Activated CD4-positive, CD25-positive, alpha-beta regulatory T cell (primary cell): ENCODE measurements at places on chromosomes 1 and 21.

DNA sequence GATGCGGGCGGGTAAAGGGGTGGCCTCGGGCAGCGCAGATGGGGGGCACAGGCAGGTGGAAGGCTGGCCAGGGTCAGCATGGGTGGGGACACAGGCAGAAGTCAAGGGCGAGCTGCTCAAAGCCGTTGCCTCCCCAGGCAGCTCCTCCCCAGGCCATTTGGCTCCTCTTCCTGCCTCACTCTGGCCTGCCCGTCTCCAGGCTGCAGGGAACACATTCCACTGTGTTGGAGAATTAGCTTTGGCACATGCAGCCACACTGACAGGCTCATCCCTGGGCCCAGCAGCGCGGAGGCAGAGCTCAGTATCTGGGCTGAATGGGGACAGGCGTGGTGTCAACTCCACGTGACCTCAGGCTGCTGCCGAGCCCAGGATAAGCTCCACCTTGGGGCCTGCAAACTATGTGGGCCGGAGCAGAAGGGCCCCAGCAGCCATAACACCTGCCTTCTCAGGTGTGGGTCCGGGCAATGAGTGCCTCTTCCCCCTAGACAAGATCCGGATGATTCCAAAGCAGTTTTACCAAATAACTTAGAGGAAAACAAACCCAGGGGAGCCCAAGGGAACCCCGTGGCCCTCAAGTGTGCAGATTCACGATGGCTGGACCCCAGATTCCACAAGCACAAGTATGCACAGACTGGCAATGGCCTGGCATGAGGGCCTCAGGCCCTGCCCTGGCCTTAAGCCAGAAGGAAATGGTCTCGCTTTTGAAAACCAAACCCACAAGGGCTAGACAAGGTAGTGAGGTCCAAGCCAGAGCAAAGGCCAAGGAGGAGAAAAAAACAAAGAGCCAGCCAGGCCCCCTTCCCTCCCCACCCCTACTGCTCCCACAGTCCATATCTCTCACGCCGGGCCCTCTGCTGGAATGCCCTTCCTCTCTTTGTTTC lies 40.2 kb downstream of the HSPG2 start:
- no peak for DNase-seq

DNA sequence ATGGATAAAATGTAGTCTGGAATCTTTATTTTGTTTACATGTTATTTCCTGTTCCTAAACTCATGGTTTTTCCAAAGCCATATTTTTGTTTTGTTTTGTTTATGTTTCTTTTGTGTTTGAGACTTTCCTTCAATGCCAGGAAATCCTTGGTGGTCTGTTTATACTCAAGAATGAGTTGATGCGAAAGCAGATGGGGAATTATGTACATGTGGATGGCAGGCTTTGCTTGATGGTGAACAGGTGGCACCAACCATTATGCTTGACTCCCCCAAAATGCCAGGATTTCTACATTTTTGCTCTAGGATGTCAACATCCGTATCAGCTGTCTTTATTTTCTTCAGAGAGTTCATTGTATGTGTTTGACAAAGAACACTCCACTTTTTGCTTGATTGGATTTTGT lies 448.5 kb downstream of the PRDM2 start:
- DNase-seq, result no peak

DNA sequence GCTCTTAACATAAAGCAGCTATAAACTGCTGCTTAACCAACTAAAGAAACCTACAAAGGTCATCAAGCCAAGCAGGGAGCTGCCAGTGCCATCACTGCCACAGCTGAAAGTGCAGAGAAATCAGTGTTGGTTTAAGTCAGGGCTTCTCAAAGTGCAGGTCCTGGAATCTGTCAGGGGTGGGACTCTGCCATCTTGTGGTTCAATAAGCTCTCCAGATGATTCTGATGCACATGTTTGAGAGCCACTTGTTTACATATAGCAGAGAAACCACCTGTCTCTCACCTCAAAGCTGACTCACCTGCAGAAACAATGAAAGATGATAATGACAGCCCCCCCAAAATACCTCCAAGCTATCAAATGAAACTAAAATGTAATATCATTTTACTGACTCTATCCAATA lies 49.3 kb downstream of the SH3GLB1 start:
- DNase-seq, result no peak

GRCh38 chr1:53478502-53478818 lies 19.3 kb downstream of the DMRTB1 start:
- no peak for DNase-seq

DNA sequence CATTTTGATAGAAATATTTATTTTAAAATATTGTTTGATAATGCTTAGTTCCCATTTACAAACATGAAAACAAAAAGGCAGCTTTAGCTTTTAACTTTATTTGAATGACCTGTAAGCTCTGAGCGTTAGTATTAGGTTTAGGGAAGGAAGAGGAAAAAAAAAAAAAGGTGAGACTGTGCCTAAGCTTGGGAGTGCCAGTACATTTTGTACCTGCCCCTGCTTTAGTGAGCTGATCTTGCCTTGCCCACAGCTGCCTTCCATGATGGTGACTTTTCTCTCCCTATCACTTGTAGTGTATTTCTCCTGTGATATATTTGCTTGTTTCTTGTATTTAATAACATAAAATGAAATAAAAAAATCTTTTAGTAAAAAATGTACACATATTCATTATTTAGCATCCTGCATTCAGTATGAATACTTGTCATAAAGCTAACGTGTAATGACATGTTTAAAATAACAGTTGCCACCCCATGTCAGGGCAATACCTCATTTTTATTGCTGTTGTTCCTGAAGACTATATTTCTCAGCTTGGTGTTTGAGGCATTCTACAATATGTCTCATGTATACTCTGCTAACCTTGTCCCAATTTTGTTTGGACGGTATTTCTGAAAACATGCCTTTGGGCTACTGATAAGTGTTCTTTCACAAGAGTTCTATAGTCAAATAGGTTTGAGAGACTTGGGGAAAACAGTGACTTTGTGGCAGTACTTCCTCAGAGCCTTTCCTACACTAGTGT lies 76.3 kb downstream of the NEK7 start:
- DNase-seq, result no peak

GRCh38 chr21:44525391-44526095 lies 14.5 kb downstream of the KRTAP10-1 start:
- DNase-seq, result no peak

DNA sequence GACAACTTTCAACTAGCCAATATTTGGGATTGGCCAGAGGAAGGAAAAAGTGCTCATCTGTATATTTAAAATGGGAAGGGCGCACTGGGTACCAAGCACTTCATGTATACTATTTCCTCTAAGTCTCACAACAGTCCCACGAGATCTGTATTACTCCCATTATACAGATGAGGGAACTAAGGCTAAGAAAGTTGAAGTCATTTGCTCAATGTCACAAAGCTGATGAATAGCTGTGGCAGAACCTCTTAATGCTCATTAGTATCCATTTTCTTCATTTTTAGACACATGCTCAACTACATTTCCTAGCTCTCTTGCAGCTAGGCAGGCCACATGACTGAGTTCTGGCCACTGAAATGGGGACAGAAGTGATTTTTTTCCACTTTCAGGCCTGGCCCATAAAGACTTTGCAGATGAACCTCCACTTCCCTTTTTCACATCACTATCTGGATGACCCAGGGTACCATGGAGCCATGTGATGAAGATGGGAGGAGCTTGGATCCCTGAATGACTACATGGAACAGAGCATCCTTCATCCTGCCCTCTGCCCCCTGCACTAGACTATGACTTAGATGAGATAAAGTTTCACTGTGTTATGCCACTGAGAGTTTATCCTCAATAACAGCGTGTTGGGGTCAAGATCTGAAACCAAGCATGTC lies 31.8 kb downstream of the ATF3 start:
- DNase-seq, result no peak

DNA sequence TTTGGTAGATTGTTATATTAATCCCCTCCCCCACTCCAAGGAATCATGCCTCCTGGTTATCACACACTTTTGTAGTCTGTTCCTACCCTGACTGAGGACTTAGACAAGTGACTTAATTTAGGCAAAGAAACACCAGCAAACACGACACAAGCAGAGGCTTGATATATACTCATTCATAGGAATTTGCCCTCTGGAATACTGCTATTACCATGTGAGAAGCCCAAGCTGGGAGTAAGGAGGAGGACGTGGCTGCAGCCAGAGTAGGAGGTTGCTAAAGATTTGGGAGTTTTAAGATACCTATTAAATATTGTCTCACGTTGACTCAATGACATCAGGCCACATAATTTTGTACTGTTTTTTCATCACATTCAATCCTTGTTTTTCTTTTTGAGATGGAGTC lies 100.2 kb downstream of the LRRC53 start:
- DNase-seq, result no peak

DNA sequence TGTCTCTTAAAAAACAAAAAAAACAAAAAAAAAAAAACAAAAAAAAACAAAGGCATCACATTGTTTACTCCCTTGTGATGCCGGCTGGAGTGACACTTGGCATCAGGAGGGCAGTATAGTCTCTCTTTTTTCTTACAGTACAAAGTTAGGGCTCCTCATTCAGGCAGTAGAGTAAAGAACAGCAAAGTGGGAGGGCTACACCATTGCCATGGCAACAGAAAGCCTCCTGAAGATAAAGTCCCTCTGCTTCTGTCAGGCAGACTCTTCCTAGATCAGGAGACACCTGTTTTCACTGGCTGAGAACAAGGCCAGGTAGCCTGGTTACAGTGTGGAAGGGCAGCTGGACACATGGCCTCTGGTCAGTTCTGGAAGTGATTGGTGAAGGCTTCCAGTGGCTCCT lies 41.3 kb upstream of the RAB3GAP2 start:
- DNase-seq, result no peak

DNA sequence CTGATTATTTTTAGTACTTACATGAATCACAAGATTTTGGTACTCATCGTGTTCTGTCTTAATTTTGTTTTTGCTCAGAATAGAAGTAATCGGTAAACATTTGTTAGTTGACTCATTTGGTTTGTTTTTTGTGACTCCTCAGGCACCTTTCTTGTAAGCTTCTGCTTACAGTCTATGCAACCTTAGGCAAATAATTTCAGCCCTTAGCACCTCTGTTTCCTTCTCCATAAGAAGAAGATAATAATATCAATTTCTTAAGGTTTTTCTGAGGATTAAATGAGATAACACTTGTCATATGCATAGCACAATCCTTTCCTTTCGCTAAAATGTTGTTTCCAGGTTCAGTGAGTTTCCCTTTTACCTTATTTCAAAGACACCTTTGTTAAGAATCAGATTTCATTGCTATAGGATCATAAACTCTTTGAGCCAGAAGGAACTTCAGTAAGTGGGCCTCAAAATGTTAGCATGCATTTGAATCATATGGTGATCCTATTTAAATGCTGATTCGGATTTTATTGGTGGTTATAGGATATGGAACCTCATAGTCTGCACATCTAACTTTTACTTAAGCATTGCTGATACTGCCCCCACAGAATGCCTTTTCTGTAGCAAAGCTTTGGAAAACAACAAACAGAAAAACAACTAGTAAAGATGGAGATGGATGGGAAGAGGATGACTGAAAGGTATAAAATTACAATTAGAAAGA lies 272.7 kb upstream of the CACYBP start:
- DNase-seq, result no peak

- DNase-seq, result no peak
Measured at GRCh38 chr1:110914676-110915075, 41.7 kb downstream of the CD53 start.

- no peak for DNase-seq
Measured at GRCh38 chr1:188514917-188515316, 1686.2 kb downstream of the PLA2G4A start.

- no peak for DNase-seq
Measured at GRCh38 chr1:227356620-227357146, 38.4 kb upstream of the CDC42BPA start.

- no peak for DNase-seq
Measured at GRCh38 chr21:46098303-46099141, 610 bp downstream of the COL6A2 start.

DNA sequence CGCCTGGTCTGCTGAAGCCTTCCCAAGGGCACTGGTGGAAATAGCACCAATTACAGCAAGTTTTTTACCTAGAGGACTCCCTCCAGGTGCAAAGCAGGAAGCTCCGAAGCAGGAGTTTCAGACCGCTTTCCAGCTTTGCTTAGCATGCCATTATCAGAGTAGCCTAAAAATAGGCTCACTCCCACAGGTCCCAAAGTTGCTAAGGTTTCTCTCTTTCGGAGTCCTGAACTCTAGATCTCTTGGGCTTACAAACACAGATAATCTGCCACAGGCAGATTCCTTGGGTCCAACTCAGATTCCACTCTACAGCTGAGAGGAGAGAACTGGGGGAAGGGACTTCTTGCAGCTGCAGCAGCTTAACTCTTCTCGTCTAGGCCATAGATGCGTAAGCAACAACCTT lies 22.5 kb downstream of the ZMYND12 start:
- no peak for DNase-seq

DNA sequence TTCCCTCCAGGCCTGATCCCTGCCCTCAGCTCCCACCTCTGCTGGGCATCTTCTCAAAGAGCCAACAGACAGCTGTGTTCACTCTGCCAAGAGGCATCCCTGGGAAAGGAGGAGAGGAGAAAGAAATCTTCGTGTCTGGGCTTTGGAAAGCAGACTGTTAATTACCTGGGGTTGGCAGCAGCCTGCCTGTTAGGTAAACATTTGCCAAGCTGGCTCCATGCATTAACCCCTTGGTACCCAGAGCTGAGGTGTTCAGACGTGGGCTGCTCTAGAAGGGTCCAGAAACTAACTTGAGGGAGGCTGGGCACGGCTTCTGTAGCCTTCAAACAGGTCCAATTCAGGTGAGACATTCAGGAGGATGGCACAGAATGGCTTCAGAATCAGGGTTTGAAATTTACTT lies 8.7 kb upstream of the EXTL1 start:
- no peak for DNase-seq

DNA sequence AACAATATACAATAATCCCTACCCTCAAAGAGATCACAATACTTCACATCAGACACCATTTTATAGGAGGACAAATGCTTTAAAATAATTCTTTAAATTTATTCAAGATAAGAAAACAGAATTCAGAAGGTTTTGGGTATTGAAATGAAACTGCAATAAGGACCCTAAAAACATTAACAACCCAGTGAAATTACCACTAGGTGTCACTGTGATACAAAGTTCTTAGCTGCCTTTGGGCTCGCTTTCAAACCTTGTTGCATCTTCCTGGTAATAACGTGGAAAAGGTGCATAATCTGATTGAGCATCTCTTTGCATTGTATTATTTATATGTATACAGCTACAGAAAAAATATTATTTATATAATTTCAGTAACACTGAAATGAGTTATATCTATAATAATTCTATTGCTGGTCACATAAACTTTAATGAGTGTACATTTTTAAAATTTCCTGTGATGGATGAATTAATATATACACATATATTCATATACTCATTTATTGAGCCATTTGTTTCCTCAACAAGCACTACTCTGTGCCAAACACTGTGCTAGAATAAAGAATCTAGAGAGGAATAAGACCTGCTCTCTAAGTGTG lies 185.2 kb downstream of the FAF1 start:
- DNase-seq, result no peak
